ENCODE measurements at places on chromosomes 1 and 21.

- no peak for DNase-seq
Measured at GRCh38 chr21:16145479-16145878, 415.7 kb downstream of the USP25 start.

GRCh38 chr1:186854102-186854501 is 25.4 kb downstream of the PLA2G4A start:
- DNase-seq, result no peak

DNA sequence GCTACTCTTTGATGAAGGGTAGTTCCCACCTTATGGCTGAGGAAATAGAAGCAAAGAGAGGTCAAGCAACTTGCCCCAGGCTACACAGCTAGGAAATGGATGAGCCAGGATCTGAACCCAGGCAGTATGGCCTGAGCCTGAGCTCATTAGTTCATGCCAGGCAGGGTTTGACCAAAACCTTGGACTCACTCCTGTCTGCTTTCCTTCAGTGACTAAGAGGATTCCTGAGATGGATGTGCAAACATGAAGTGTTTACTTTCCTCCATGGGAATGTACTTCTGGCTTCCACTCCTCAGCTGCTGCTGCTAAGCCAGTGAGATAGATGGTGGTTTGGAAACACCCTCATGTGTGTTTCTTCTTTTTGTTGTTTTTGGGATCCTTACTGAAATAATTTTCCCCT is 35.1 kb upstream of the ERRFI1 start:
- no peak for DNase-seq

DNA sequence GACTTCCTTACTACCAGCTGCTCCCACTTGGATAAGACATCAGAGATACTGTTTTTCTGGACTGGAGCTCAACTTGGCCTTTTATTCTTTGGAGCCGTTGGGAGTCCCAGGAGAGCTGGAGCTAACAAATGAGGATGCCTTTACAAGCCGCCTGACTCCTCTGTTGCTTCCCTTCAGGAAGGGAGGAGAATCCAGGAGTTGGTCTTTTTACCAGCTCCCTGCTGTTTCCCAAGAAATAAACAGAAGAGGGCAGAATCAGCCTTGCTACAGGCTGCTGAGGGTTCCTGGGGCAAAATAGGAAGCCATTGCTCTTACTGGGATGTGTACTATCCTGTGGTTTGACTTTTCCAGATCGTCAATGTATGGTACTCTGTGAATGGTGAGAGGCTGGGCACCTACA is 1.5 kb downstream of the EIF3I start:
- DNase-seq, result no peak

- DNase-seq, result no peak
Measured at GRCh38 chr1:227540170-227541098, 22.9 kb upstream of the ZNF678 start.

GRCh38 chr1:32757213-32757895 is 54.8 kb upstream of the SYNC start:
- no peak for DNase-seq

DNA sequence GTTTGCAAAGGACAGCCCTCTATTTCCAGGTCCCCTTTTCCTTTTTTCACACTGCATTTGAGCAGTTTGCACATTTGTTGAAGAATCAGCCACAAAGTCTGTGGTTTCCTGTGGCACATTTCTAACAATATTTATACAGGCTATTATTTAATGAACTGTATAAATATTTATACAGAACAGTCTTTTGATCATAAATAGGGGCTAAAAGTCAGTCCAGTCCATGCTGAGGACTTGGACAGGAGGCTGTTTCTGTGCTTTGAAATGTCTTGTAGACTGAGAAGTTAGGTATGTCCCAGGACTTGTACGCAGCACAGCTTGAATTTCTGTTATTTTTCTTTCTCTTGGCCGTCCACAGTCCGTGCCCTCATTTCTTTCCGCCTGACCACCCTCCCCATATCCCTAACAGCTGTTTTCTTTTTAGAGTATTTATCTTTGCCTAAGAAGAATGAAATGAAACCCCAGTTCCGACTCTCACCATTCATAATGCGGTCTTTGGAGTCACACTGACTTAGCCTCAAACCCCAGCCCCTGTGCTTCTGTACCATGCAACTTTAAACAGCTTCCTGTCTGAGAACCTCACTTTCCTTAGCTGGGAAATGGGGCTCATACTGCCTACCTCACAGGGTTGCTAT is 19.7 kb downstream of the FGGY start:
- DNase-seq, result no peak

GRCh38 chr1:185439727-185440415 is 122.8 kb upstream of the IVNS1ABP start:
- no peak for DNase-seq

GRCh38 chr1:228902781-228903433 is 167.6 kb downstream of the RHOU start:
- DNase-seq, result no peak

- no peak for DNase-seq
Measured at GRCh38 chr1:111818081-111818480, 62.4 kb downstream of the DDX20 start.

DNA sequence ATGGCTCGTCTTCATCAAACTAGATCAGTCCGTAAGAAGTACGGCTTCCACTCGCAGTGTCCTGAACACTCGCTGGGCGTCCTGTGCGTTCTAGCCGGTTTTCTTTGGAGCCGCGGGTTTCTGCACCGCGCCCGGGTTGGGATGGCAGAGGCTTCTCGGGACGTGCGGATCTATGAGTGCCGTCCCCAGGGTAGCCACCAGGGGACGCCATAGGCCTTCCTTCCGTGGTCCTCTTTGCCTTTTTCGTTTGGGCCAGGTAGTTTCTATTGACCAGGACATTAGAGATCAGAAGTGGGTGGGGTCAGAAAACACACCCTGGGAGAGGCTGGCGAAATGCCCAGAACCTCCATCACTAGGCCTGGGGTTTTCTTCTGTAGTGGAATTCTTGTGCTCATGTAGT is 273.8 kb downstream of the FAM72C start:
- no peak for DNase-seq

GRCh38 chr1:155093911-155094621 is 15.4 kb downstream of the EFNA3 start:
- no peak for DNase-seq

DNA sequence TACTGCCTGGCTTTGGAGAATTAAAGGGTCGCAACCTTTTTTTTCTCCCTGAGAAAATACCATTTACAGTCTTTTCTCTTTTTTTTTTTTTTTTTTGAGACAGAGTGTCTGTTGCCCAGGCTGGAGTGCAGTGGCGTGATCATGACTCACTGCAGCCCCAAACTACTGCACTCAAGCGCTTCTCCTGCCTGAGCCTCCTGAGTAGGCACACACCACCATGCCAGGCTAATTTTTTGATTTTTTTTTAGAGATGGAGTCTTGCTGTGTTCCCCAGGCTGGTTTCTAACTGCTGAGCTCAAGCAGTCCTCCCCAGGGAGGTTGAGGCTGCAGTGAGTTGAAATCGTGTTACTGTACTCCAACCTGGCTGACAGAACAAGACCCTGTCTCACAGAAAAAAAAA is 24.6 kb downstream of the UBE4B start:
- no peak for DNase-seq

GRCh38 chr1:16980473-16981268 is at the start of gene MFAP2:
Gene MFAP2 (minus strand): TSS chr1:16980620. CDS start chr1:16978273, 2,347 bp downstream.
- no peak for DNase-seq

- DNase-seq, result no peak
Measured at GRCh38 chr1:8047686-8048445, 21.8 kb upstream of the ERRFI1 start.

- no peak for DNase-seq
Measured at GRCh38 chr21:46388896-46389295, 64.9 kb downstream of the PCNT start.

DNA sequence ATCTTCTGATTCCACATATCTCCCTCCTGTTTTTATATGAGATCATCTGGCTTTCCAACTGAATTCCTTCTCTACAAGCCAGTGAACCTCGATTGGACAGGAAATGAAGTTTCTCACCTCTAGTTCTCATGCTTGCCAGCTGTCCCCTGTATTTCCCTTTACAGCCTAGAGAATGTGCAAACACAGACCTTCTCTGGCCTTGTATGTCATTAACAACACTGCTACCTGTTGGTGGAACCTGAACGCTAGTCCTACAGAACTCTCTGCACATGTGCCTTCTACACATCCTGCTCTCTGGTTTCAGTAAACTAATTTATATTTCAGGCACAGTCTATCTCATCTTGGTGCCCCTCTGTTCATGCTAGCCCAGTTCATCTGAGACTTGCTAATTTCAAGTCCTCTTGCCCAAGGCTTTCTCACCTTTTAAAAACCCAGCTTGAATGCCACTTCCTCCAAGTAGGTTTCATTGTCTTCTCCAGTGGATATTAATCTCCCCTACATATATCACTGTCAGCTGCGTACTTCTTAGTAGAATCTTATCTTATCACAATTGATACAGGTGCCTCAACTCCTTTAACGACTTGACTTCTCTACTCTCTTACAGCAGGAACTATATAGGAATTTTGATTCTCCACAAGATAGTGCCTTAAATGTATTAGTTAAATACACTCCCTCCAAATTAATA is 549.9 kb downstream of the PLPP3 start:
- DNase-seq, result no peak

DNA sequence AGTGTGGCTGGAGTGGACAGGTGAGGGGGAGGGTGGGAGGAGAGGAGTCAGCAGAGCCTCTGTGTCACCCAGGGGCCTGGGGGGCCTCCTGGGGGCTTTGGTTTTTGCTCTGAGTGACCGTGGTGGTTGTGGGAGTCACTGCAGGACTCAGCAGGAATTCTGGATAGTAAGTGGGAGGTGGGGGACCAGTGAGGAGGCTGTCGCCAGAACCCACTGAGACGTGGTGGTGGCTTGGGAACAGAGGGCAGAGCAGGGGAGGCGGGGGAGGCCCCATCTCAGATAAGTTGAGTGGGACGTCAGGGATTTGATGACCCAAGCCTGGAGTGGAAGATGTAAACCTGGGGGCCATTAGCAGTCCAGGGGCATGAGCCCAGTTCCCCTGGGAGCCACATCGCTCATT is 123.2 kb upstream of the WNT4 start:
- no peak for DNase-seq

GRCh38 chr1:181119093-181119989 is 30.8 kb downstream of the IER5 start:
- DNase-seq, result no peak

DNA sequence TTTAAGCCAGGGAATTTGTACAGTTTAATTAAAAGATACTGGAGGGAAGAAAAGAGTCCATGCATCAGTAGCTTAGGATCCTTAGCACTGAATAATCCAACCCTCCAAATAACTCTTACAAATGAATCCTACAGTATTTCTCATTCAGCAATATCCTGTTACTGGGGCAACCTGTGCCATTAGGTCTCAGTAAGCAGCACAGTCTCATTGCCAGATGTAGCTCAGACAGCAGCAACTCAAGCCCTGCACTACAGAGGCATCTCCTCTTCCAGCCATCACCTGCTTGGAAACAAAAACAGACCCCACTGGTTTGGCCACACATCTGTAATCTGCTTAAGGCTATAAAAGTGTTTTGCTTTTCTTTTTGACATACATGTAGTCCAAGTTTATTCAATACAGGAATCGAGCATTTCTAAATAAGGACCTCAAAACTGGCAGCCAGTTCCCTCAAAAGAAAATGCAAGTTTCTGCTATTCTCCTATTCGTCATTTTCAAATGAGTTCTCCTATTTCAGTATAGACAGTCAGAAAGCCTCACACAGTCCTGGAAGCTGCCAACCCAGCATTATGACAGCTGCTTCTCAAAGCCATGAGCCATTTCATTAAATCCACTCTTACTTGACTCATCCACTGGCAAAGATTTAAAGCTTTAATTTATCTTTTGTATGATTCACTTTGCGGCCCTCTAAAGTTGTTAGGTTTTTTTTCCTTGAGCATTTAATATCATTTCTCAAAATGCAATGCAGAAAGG is 129.0 kb downstream of the APP start:
- no peak for DNase-seq

DNA sequence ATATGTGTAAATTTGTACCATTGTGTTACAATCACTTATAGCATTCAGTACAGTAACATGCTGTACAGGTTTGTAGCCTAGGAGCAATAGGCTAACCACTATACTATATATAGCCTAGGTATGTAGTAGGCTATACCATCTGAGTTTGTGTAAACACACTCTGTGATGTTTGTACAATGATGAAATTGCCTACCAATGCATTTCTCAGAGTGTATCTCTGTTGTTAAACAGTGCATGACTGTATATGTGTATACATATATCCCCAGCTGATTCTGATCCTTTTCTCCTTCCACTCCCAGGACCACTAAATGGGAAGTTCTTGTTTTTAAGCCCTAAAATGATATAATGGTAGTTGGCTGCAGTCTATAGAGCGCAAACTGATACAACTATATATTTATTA is 7.8 kb downstream of the GNPAT start:
- no peak for DNase-seq

DNA sequence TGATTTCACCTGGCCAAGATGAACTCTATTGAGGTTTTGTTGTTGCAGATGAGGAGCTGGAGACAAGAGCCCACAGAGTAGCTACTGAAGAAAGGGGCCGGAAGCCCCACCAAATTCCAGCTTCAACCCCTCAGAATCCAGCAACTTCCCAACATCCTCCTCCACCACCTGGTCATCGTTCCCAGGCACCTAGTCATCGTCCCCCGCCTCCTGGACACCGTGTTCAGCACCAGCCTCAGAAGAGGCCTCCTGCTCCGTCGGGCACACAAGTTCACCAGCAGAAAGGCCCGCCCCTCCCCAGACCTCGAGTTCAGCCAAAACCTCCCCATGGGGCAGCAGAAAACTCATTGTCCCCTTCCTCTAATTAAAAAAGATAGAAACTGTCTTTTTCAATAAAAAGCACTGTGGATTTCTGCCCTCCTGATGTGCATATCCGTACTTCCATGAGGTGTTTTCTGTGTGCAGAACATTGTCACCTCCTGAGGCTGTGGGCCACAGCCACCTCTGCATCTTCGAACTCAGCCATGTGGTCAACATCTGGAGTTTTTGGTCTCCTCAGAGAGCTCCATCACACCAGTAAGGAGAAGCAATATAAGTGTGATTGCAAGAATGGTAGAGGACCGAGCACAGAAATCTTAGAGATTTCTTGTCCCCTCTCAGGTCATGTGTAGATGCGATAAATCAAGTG is 14.3 kb downstream of the CD2 start:
- DNase-seq, result no peak

GRCh38 chr21:40215941-40216340 is 348.7 kb downstream of the PCP4 start:
- no peak for DNase-seq

DNA sequence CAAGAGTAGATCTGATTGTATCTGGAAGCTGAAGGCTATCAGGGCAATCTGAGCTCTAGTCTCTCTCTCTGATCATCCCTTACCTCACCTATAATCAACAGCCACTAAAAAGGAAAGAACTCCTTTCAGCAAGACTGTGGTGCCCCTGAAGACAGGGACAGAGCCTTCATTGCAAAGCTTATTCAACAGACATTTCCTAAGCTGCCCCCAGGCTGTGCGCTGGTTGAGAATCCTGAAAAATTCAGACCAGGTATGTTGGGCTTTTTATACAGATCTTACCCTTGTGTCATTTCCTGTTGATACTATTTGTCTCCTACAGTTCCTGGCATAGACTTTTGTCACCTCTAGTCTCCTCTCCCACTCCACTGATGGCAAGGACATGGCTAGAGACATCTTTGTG is 63.3 kb upstream of the PLA2G4A start:
- DNase-seq, result no peak

- DNase-seq, result no peak
Measured at GRCh38 chr1:112114540-112114939, 125.1 kb upstream of the KCND3 start.

- DNase-seq, result no peak
Measured at GRCh38 chr21:24738063-24738462, 869.2 kb downstream of the MRPL39 start.

Measured in stimulated activated CD8-positive, alpha-beta memory T cell treated with anti-CD3 and anti-CD28 coated beads, Interleukin-4, amount 100 ng/mL, for 4 hours (primary cell).